ENCODE measurements at places on chromosomes 13 and 19.

- no peak for DNase-seq
Observed at GRCh38 chr13:45895881-45896280, 44.3 kb upstream of the SIAH3 start.

GRCh38 chr13:75512253-75512652 is 25.4 kb downstream of the COMMD6 start:
- no peak for DNase-seq

DNA sequence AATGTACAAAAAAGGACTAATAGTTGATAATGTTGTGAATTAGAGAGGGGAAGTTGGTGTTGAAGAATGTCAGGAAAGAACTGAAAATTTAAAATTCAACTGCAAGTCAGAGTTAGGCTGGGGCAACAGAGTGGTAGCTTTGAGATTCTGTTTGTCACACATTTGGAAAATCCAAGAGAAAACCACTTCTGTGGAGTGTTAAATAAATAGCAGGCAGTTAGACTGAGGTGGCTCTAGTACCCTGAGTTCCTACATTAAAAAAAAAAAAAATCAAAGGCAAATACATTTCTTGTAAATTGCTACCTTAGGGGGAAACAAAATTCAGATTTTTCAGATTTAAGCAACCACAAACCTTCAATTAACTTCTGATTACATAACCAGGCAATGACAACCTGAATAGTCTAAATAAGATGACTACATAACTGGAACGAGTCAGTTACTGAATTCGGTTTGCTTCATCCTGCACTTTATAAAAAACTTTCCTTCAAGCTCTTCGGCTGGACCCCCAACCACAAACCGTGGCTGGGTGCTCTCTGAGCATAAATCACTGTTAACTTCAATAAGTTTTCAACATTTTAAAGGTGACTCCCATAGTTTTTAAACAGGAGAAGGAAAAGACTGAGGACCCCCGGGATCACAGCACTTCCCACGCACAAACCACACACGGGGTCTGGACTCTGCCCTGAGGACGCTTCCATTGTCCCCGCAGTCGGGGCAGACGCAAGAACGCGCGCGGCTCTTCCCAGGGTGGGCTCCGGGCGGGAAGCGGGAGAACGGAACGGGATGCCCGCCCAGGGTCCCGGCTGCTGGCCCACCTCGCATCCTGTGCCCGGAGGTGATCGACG is 725 bp downstream of the ZNF682 start:
- no peak for DNase-seq

DNA sequence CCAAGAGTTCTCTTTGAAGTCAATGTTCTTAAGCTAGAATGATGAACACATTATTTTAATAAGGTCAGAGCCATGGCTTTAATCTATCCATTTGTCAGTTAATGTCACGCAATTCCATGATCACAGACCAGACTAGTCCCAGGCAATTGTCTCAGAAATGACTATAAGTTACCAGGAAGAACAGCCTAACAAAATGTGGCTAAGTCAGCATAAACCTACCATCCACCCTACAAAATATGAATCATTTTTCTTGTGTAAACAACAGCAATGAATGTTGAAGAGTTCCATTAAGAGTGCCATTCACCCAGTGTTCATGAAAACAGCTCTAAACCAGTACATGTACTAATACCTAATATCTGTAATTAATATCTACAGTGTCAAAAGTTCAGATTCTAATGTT is 127.5 kb downstream of the KCTD12 start:
- DNase-seq = no peak

GRCh38 chr13:21895779-21896178 is 224.9 kb downstream of the FGF9 start:
- no peak for DNase-seq

DNA sequence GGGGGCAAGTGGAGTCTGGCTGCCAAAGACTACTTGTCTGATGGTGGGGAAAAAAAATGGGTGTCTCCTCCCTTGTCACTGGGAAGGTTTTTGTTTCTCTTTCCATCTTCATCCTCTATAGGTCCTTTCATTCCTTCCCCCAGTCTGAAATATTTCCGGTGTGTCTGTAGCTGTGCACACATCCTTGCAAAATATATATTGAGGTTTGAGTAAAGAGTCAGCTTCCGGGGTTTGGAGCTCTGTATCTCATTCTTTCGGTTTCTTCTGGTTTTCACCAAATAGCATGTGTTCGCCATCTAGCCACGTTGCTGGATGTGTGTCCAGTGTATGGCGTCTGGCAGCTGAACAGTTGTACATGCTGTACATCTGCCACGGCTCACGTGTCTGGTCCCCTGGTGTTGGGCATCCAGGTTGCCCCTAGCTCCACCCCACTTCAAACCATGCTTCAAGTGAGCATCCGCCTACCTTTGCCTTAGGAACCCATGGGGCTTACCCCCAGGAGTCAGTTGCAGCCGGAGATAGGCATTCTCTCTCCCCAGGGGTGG is 142.2 kb downstream of the SIPA1L3 start:
- DNase-seq = no peak

GRCh38 chr19:39996218-39996810 is 546 bp upstream of the ZNF546 start:
- peak; percentile 31 for DNase-seq

- DNase-seq = no peak
Observed at GRCh38 chr13:97493456-97493855, 59.5 kb downstream of the RAP2A start.

- no peak for DNase-seq
Observed at GRCh38 chr19:5959260-5960004, 18.5 kb downstream of the RANBP3 start.

DNA sequence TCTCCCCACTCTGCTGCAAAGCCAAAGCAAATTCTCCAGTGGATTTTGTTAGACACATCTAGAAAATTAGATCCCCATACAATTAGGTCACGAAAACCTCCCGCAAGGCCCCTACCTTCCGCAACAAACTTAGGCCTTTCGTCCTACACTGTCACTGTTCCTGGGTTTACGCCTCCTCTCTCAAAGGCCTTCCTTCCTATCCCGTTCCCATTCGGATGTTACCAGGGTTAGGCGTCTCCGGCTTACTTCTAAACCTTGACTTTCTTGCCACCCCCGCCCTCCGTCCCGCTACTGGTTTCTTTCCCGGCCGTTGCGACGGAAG is 754 bp downstream of the RNF6 start:
- no peak for DNase-seq

DNA sequence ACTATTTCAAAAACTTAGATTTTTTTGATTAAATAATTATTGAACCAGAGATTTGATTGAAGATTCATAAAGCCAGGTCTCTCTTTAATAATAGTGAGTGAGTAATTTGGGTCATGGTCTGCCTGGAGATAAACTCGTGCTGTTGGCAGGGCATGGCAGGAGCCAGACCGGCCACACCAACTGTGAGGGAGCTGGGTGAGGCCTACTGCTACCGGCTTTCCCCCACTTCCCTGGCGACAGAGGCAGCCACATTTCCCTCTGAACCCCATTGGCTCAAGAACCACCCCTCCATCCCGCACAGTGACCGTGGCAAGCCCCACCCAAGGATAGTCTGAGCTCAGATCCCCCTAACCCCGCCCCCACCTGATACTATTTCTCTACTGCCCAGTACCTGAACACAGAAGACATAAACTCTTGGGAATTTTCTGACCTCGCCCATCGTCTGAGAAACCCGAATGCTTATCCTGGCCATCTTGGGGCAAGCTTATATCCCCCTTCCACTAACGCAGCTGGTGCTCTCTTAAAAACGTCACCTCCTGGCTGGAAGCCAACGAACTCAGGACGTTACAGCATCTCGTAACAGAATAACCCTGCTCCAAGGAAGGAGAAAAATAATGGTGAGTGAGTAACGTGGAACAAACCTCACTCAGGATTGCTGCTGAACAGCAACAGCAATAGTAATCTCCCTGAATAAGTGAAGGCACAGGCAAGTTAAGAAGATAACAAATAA is 627.6 kb upstream of the PCDH9 start:
- DNase-seq = no peak

Measured in hepatocyte (in vitro differentiated cells).